ENCODE measurements at places on chromosomes 11 and 22.

- DNase-seq = no peak
These were observed 2.8 kb upstream of the LZTR1 start for GRCh38 chr22:20979243-20979809.

DNA sequence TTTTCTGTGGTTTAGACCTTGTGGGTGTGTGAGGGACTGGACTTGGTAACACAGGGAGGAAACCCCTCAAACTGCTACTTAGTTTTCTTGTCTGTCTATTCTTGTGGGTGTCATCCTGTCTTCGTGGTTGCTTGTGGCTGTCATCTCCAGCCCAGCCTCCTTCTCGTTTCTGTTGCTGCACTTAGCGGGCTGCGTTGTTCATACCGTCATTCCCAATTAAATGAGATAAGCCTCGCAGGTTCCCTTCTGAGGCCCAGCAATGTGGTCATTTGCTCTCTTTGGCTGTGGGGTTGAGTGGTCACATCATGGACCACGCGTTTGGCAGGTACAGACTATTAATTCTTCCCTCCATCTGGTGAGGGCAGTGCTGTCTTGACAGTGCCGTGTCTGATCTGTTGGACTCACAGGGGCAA is 18.8 kb downstream of the PANX1 start:
- DNase-seq = no peak

- no peak for DNase-seq
These were observed 81.2 kb downstream of the KIF18A start for GRCh38 chr11:28026634-28027290.

GRCh38 chr11:44623731-44624491 is 58.4 kb downstream of the CD82 start:
- no peak for DNase-seq

DNA sequence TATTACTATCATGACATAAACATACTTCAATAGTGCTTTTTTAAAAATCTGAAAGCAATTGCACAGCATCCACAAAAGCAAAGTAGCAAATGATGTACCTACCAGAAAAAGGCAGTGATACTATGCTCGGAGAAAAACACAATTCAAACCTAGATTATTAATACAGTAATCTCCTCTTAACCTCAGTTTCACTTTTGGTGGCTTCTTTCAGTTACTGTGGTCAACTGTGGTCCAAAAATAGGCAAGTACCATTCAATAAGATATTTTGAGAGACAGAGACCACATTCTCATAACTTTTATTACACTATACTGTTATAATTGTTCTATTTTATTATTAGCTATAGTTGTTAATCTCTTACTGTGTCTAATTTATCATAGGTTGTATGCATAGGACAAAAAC is 20.8 kb downstream of the KCNA4 start:
- DNase-seq = no peak

- DNase-seq = no peak
These were observed 54.3 kb downstream of the DDI1 start for GRCh38 chr11:104090767-104091166.

GRCh38 chr11:59782080-59782479 is 26.9 kb downstream of the STX3 start:
- DNase-seq = no peak

DNA sequence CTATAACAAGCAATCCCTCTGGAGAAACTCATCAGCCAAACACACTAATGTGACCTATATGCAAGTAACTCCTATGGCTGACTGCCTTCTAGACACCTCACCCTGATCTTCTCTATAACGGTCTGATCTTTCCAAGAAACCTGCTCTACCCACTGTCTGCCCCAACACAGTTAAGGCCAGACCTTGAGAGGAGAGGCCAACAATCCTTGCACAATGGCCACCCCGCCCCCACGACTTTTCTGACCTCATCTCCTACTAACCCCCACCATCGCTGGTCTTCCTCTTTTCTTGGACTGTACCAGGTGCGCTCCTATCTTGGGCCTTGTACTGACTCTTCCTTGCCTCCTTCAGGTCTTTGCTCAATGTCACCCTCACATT is 12.5 kb downstream of the HIRA start:
- no peak for DNase-seq

GRCh38 chr11:28606930-28607329 is 498.7 kb downstream of the METTL15 start:
- no peak for DNase-seq

- no peak for DNase-seq
These were observed 26.0 kb downstream of the IL10RA start for GRCh38 chr11:118012083-118012669.

- DNase-seq = no peak
These were observed 96.5 kb downstream of the ARHGAP8 start for GRCh38 chr22:44848791-44849420.

DNA sequence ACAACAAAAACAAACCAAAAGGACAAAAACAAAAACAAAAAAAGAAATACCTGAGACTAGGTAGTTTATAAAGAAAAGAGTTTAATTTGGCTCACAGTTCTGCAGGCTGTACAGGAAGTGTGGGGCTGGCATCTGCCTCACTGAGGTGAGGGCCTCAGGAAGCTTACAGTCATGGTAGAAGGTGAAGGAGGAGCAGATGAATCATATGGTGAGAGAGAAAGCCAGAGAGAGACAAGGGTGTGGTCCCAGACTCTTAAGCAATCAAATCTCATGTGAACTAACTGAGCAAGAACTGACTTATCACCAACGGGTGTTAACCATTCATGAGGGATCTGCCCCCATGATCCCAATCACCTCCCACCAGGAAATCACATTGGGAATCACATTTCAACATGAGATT is 58.8 kb upstream of the ZBED5 start:
- no peak for DNase-seq

DNA sequence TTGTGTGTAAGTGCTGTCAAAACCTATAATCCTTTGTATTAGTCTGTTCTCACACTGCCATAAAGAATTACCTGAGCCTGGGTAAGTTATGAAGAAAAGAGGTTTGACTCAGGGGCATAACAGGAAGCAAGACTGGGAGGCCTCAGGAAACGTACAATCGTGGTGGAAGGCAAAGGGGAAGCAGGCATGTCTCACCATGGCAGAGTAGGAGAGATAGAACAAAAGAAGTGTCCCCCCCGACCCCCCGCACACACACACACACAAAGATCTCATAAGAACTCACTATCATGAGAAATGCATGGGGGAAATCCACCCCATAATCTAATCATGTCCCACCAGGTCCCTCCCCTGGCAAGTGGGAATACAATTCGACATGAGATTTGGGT is 2.3 kb upstream of the USP28 start:
- DNase-seq = no peak

DNA sequence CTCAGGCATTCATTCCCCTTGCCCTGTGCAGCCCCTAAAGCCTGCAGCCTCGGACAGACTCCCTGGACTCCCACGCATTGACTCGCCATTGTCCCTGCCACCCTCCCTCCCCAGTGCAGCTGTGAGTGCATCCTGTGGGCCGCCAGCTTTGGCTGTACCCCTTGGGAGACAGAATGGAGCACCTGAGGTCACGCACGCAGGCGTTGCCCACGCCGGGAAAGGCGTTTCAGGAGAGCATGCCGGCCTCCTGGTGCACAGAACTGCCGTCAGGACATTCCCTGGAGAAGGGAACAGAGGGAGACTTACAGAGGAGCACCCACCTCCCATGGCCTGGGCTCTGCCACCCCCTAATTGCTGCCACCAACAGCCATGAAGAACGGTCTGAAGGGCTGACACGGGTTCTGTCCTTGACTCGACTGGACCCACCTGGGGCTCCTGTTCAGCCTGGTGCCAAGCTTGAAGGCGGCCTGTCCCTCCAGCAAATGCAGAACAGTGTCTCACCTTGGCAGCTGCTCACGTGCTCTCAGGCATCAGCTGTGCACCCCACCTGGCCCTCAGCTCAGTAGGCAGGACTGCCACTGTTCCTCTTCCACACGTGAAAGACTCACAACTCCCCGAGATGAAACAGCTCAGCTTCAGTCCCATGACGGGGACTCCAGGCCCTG is 503.8 kb downstream of the BRD1 start:
- DNase-seq = no peak

DNA sequence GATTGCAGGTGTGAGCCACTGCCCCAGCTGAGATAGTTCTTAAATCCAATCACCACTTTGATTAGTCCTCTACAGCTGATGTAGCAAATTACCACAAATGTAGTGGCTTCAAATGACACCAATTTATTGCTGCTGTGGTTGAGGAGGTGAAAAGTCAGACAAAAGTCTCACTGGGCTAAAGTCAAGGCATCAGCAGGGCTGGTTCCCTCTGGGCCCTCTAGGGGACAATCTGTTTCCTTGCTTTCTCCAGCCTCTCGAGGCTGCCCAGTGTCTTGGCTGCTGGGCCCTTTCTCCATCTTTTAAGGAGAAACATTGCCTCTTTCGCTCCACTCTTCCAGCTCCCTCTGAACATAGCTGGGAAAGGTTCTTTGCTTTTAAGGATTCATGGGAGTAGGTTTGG is 50.5 kb upstream of the SHANK2 start:
- DNase-seq = no peak

DNA sequence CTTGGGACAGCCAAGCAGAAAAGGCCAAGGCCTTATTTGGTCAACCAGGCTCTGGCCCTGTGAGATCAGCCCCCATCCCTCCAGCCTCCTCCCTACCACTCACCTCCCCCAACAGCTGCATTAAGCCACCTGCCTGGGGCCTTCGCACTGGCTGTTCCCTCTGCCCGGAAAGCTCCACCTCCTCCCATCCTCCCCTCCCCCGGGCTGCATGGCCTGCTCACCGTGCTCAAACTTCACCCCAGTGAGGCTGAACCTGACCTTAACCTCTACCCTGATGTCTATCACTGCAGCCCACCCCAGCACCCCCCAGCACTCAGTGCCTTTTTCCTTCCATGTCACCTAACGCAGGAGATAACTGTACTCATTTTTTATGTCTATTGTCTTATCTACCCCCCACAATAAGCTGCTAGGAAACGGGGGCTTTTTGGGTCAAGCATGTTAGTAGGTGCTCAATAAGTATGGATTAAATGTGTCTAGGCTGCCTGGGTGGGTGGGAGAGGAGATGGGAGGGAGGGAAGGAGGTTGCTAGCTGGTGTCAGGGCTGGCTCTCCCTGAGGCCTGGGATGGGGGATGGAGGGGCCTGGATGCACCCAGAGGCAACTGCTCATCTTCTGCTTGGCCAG is 912 bp downstream of the PTPRCAP start:
- no peak for DNase-seq

- DNase-seq = no peak
These were observed 25.3 kb upstream of the TESMIN start for GRCh38 chr11:68776442-68777235.

- DNase-seq = no peak
These were observed 36.2 kb downstream of the IGHMBP2 start for GRCh38 chr11:68939583-68940555.

DNA sequence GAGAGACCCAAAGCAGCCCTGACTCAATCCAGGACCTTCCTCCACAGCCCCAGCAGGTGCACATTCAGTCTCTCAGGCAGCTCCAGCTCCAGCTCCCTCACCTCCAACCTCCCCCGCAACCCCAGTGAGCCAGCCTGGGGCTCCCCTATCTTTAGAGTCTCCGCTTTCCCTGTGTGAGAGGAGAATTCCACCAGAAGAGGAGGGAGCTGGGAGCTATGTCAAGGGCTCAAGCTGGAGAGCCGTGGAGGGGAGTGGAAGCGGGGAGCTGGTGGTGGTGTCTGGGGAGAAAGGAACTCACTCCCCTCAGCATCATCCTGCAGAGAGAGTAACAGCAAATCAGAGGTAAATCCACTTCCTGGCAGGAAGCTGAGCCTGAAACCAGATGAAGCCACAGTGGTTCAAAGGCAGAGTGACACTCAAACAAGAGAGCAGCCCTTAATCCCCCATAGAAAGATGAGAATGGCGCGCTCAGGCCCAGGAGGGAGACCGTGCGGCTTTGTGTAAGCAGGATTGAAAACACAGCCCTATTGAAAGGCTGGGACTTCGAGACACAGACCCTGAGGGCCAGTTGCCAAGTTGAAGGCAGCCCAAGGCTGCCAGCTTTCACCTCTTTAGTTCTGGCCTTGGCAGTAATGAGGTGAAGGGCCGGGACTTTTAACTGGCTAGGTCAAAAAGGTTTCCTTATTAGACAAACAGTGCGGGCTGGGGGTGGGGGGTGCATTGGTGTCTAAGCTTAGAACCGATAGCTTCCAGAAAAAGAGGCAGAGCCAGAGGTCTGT is 21.4 kb upstream of the CDON start:
- DNase-seq = no peak

DNA sequence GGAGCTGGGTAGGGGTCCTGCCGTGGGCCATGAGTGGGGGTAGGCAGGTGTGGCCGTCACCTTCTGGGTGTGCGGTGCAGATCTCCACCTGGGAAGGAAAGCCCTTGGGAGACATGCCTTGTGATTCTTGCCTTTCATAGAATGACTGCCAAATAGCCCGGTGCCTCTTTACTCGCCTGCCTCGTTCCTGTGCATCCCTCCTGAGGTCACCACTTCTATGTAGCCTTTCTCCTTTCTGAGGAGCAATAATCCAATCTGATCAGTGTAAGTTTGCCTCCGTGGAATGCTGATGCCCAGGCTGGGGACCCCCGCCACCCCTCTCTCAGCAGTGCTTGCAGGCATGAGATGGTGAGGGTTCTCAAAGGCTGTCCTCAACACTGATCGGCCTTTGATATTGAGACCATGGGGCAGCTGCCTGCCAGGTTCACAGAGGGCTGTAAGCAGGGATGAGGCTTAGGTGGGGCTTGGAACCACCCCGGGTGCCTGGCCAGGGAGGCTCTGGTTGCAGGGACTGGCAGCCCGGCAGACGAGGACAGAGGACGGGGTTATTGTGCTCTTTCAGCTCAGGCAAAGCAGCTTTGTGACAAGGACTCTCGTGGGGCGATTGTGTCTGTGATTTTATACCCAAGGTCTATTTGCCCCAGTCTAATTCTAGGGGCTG is 86.1 kb upstream of the WNT7B start:
- no peak for DNase-seq

- DNase-seq = no peak
These were observed 82.3 kb downstream of the C11orf91 start for GRCh38 chr11:33618351-33618710.

- no peak for DNase-seq
These were observed 22.7 kb upstream of the CD44 start for GRCh38 chr11:35116245-35116644.

DNA sequence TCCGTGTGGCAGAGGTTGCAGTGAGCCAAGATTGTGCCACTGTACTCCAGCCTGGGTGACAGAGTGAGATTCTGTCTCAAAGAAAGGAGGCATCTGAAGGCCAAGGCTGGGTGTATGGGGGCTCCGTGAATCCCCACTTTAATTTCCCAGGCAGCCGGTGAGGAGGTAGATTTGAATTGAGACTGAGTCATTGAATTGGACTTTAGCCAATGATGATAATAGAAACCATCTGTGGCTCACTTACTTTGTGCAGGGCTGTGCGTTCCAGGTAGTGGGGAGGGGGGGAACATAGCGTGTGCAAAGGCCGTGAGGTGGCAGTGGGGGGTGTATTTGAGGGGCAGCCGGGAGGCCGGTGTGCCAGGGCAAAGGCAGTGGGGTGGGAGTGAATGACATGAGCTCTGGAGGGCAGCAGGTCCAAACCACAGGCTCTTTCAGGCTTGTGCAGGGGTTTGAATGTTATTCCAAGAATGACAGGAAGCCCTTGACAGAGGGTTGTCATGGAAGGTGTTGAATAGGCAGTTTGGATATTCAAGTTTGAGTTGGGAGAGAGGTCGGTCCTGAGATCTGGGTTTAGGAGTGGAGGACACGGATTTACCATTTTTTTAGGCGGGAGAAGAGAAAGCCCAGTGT is 6.1 kb downstream of the ARHGAP8 start:
- no peak for DNase-seq

Measured in cerebellar nuclear complex (tissue), 1 donor.